ENCODE measurements at places on chromosomes 16 and 17.

GRCh38 chr17:45409659-45410076 lies 23.0 kb downstream of the ARHGAP27 start:
- no peak for DNase-seq

DNA sequence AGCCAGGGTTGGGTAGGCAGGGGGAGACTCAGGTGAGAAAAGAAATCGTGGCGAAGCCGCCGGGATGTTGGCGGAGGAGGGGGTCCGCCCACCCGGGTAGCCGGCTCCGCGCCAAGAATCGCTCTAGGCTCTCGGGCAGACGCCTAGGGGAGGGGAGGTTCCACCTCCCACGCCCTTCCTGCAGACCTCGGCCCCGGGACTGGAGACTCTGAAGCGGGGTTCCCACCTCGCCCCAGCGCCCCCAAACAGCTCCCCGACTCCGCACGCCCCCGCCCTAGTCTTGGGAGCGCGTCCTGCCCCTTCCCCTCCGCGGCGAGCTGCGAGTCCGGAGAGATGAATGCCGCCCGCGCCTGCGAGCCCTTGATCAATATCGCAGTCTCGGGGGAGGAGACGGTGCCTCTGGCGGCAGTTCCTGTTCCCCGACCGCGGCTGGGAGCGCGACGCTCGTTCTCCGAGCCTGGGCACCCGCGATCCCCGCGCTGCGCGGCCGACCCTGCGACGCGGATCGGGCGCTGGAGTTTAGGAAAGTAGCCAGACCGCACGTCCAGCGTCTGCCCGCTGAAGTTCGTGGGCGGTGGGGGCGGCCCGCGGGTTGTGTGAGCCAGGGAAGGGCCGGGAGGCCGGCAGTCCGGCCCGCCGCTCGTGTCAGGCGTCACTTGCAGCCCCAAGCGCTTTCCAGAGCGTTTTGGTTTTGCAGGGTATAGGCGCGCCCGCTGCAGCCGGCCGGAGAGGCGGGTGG lies 790 bp downstream of the CRHR1 start:
- DNase-seq = no peak

GRCh38 chr17:4409659-4410058 lies 24.1 kb upstream of the SPNS3 start:
- DNase-seq = no peak

DNA sequence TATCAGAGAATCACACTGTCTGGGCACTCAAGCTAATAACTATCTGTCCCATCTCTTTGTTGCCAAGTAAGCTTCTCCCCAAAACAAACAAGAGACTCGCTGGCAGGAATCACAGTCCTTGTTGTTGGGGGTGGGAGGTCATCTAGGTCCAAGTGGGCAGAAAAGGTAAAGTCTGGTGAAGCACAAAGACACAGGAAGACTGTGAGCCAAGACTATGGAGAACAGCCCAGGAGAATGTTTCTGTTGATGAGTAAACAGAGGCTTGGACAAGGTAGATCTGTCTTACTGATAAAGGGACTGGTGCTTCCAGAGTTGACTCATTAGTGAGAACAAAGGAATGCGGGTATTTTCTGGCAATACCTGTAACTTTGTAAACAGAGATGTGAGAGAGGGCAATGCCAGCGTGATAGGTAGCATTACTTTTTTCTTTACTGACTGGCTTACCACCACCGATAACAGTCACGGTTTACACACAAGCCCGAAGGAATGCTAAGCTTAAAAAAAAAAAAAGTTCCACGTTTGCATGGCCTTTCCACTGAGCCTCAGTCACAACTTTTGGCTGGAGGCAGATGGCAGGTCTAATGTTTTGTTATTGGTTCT lies 11.5 kb upstream of the MMD start:
- DNase-seq = no peak

DNA sequence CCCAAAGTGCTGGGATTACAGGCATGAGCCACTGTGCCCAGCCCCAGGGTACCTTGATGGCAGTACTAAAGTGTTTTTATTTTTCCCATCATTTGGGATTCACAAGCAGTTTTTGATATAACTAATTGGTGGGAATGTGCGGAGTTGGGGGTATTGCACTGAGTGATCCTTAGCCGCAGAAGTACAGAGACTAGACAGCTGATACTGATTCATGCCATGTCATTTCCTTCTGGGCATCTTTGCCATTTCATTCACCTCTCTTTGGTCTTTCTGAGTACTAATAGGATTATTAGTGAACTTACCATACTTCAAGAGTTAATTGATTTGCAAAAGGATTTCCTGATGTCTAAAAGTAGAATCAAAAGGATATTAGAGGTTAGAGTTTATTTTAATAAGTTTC lies 9.7 kb downstream of the NMT1 start:
- no peak for DNase-seq

DNA sequence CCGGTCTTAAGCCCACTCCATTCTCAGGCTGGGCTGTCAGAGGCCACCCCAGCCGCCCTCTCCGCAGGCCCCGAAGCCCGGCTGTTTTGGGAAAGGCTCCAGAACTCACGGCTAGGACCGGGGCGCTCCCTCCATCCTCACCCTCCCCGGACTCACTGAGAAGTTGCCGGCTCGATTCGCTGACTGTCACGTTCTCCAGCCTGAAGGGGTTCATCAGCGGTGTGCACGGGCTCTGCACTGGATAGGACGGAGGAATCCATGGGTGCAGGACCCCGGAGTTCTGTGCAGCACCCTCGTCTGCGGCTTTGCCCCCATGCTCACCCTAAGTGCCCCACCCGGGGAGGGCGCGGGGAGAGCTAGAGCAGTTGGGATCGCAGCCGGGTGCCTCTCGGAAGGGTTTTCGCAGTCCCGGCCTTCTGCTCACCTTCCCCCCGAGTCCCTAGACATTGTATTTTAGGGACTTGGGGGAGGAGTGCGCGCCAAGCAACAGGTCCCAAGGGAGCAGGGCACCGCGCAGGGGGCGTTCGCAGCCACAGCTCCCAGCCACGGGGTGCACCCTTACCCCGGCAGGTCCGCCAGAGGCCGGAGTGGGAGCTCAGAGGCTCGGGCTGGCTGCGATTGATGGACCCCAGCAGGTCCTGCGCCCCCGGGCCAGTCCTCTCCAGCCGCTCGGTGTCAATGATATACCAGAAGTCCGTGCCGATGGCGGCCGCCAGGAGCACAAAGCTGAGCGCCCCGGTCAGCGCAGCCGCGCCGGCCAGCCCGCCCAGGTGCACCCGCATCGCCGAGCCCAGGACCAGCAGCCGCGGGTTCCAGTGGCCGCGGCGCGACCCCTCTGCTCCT lies 1.0 kb downstream of the TMEM114 start:
- no peak for DNase-seq

GRCh38 chr17:60989846-60990245 lies 312.2 kb downstream of the BCAS3 start:
- DNase-seq = no peak

DNA sequence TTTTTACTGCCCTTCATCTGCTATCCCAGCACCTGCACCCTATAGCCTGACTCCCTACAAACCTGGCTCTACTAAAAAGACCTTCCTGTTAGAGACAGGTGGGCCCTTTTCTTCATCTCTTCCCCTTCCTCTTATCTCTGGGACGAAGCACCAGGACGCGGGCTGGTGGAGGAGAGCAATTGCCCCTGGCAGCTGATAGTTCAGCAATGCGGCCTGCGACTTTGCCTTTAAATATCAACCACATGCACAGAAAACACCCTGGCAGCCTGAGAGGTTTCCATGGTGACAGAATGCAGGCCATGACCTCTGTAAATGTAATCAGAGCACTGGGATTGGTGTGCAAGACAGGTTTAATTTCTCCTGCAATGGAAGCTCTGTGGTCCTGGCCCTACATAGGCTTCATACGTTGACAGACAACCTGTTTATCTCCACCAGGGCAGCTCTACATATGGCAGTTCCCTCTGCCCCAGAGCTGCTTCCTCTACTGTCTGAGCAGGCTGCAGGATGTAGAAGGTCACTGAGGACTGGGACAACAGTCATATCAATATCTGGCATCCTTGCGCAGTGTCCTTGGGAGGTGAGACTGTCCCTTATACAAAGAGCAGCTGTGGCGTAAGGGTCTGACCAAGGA lies 10.0 kb upstream of the SKAP1 start:
- DNase-seq = peak; percentile 53

DNA sequence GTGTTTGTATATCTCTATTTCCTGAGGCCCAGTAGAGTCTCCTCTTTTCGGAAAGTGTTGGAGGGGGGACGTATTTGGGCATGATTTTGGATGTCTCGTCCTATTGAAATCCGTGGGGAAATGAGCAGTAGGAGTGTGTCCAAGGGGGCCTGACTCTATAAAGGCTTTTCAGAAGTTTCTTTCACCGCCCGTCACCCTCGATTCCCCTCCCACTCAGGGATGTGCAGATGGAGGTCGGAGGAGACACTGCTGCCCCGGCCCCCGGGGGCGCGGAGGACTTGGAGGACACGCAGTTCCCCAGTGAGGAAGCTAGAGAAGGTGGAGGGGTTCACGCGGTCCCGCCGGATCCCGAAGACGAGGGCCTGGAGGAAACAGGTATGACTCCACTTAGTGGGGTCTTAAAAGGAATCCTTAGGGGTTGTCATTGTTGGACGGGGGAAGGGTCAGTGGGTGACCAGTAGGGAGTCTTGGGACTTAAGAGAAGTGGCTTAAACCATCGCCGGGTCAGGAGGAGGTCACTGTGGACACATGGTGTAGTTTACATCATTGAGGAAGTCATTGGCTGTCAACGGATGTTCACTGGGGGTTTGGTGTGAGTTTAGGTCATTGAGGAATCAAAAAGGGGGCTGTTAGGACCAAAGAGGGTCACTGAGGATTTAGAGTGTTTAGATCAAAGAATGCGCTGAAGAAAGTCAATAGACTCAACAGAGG lies 424 bp downstream of the MON1B start:
- DNase-seq = no peak

- no peak for DNase-seq
Observed at GRCh38 chr17:55452139-55452790, 30.6 kb upstream of the MMD start.

DNA sequence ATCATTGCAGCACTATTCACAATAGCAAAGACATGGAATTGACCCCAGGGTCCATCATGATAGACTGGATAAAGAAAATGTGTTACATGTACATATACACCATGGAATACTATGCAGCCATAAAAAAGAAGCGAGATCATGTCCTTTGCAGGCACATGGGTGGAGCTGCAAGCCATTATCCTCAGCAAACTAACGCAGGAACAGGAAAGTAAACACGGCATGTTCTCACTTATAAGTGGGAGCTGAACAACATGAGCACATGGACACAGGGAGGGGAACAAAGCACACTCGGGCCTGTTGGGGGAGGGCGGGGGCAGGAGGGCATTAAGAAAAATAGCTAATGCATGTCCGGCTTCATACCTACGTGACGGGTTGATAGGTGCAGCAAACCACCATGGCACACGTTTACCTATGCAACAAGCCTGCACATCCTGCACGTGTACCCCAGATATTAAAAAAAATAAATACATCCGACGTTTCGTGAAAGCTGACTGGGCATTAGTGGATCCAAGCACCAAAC lies 28.9 kb downstream of the ZNF778 start:
- no peak for DNase-seq

DNA sequence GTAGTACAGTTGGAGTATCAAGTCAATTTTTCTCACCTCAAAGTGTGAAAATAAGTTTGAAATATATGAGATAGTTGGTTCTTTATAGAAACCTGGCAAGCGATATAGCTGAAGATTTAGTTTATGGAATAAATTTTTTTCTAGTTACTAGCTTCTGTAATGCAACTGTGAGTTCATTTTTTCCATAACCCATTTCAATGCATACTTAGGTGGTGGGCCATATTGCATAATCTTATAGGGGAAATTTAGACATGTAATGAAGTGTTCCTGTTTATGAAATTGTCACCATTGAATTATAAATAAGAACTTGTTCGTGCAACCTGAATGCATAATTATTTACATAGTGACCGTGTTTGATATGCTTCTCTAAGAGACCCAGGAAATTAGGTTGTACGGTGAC lies 9.0 kb downstream of the MOSMO start:
- DNase-seq = no peak

- no peak for DNase-seq
Observed at GRCh38 chr16:56984639-56985038, 4.7 kb upstream of the NLRC5 start.

DNA sequence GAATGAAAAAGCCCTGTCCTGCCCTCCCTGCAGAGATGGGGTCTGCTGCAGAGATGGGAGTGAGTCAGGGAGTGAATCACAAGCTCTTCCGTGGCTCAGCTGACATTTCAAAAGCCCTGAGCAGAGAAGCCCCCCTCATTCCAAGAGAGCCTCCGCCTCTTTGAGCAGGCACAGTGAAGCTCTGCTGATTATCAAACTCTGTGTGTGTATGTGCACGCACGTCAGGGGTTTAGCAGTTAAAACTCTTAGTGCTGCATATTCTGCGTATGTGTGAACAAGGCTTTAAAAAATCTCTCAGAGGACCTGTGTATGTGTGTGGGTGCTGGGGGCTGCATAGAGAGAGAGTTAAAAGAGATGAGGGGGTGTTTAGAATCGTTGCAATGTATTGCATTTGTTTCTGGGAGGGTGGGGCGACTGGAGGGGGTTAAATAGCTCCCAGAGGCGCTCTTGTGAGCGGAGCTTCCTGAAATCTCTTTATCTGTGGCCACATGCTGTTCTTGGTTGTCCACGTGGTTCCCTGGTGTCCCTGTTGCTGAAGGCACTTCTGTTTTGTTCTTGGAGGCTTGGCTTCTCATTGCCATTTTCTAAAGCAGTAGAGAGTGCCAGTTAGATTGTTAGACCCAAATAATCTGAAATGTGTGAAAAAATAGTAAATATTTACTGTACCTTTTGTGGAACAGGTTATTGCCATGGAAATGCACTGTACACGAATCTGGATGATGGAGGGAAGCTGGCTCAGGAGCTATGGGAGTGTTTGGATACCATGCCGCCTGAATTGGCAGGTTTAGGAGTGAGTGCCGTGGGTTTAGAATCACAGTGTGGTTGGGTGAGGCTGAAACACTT lies 116.6 kb downstream of the PRKCB start:
- no peak for DNase-seq

GRCh38 chr16:89199241-89200123 lies 855 bp downstream of the SLC22A31 start:
- DNase-seq = no peak

GRCh38 chr17:42886283-42887176 lies 14.1 kb upstream of the G6PC1 start:
- DNase-seq = no peak

- no peak for DNase-seq
Observed at GRCh38 chr17:28119560-28119959, 77.1 kb downstream of the NLK start.

GRCh38 chr17:19737305-19738072 lies 10.6 kb downstream of the ALDH3A1 start:
- DNase-seq = no peak

DNA sequence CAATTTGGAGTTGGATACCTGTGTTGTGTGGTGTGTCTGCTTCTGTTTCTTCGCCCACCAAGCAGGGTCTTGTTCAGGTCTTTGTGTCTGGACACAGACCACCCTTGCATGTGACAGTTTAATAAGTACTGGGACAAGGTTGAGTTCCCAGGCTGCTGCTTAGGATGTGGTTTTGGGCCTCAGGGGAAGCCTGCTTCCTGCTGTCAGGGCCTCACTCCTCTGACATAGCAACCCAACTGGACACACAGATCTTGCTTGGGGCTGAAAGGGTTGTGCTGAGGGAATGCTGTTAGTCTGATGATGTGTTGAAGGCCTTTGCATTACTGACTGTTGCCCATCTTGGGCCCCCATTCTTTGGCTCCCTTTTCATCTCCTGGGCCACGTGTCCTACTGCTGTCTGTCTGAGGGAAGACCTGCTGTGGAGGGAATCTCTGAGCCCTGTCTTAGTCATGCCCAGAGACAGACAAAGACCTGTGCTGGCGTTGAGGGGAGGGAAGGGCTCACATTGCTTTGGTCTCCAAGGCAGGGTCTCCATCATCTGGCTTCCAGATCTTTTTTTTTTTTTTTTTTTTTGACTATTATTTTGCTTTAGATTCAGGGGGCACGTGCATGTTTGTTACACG lies 4.7 kb upstream of the TGFB1I1 start:
- DNase-seq = no peak
